Stimulated activated CD4-positive, alpha-beta T cell treated with anti-CD3 and anti-CD28 coated beads, Interleukin-1b, Interleukin-23, amount 100 ng/mL, for 4 hours (primary cell): ENCODE measurements at places on chromosomes 1 and 21.

DNA sequence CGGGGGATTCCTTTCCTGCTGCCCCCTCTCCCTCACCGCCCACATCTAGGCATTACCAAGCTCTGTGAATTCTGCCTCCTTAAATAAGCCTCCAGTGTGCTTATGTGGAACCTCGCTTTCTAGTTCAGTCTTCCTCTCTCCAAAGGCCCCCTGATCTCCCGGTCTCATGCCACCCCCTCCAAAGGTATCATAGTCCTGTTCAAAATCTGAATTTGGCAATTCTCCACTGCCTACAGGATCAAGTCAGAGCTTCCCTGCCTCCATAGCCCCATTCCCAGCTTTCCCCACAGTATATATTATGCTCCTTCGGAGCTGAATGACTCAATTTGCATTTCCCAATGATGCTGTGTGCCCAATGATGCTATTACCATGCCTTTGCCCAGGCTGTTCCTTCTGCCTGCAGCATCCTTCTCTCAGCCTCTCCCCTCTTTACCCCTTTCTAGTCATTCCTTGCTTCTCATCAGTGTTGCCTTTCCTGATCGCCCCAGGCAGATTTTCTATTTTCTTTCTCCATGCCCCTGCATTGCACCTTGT is 1.7 kb downstream of the AZIN2 start:
- DNase-seq: no peak

DNA sequence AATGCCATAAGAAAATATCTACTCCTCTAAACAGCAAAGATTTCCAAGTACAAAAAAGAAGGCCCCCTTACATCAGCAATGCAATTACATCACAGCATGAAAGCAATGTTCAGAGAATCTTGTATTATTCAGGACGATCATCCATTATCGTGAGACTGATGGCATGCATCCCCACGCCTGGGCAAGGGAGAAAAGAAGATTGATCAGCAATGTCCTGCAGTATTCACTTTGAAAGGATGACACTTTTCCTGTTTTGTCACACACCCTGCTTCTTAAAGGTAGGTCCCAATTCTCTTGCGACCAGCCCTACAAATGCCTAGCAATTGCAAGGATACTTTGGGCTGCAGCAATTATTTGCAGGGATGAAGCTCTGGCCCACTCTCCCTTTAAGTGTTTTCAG is 108.7 kb downstream of the TOMM20 start:
- no peak for DNase-seq

DNA sequence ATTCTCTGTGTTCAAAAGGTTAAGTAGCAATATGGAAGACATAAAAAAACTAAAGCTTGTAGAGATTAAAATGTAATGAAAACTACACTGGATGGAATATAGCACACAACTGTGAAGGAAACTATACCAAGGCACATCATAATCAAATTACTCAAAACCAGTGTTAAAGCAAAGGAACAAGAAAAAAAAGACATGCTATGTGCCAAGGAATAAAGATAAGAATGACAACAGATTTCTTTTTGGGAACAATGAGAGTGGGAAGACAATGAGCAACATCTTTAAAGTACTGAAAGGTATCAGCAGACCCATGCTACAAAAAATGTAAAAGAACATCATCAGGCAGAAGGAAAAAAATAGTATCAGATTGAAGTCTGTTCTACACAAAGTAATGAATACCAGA is 157.8 kb downstream of the VPS13D start:
- no peak for DNase-seq

- no peak for DNase-seq
Measured at GRCh38 chr21:35284199-35284598, 235.1 kb upstream of the RUNX1 start.
